ENCODE measurements at places on chromosomes 5 and 9.

- DNase-seq: peak; percentile 55
Observed at GRCh38 chr9:92686954-92687353, 17.0 kb upstream of the IPPK start.

DNA sequence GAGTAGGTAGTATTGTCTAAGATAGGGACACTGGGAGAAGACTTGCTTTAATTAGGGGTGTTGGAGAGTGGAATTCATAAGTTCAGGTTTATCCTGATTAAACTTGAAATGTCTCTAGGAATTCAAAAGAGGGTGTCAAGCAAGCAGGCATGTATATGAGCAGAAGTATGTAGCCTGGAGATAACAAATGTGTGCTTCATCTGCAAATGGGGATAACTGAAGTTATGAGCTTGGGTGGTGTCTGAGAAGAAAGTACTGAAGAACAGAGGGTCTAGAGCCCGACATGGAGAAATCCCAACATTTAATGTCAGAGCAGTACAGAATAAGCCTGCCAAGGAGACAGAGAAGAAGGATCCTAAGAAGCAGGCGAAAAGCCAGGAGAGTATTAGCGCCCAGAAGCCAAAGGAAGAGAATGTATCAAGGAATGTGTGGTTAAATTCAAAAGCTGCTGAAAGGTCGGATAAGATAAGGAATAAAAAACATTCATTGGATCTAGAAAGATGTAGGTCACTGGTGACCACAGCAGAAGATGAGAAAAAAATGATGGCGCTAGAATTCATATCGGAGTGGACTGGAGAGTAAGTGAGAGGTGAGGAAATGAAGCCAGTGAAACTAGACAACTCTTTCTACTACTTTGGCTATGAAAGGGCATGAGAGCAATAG, 401.5 kb upstream of the PIK3R1 start:
- DNase-seq: peak; percentile 70

- DNase-seq: peak; percentile 66
Observed at GRCh38 chr5:55308254-55308836, 556 bp downstream of the MTREX start.

GRCh38 chr5:142275496-142275895, 49.3 kb downstream of the SPRY4 start:
- no peak for DNase-seq

DNA sequence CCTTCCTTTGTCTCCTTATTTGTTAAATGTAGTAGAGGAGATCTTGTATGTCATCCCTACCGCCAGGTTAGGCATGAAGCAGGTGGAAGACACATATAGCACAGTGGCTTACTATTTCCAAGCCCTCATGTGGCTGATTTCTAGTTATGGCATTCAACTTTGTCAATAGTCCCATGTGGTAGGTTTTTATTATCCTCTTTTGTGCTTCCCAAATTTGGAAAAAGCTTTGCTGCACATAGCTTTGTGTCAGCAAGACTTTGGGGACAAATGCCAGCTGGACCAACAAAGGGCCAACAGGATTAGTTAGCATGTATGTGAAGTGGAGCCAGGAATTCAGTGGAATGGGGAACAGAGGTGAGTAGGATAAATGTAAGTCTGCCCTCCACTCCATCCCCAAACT, 276.3 kb downstream of the PSAT1 start:
- DNase-seq: no peak
